Mesendoderm (in vitro differentiated cells): ENCODE measurements at places on chromosomes 3 and 15.

DNA sequence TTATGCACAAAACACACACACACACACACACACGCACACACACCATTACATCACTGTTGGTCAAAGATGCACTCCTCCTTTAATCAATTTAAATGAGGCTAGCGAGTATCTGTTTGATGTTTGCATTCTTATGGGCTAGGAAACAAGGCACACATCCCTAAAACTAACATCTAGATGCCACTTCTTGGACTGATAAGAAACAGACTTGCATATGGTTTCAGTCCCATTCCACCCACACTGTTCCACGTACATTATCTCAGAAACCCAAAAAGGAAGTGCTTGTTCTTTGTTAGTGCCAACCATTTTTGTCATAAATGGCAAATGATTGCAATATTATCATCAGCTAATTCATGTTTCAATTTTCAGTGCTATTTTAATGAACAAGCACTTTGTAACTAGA is 69.5 kb downstream of the CCR1 start:
- DNase-seq = no peak
- no peaks in the 10 kb centered on the region for H3K36me3 ChIP-seq
- no peaks in the 10 kb centered on the region for H3K27me3 ChIP-seq
- H3K4me3 ChIP-seq = no peak overlapping the region
- no peak overlapping the region for H3K27ac ChIP-seq

- H3K4me1 ChIP-seq = no peaks in the 10 kb centered on the region
- DNase-seq = no peak
- H3K27ac ChIP-seq = no peak overlapping the region
Measured at GRCh38 chr3:105423397-105423796, 56.7 kb downstream of the ALCAM start.

GRCh38 chr3:73727854-73728253 is 103.1 kb upstream of the PDZRN3 start:
- peak; percentile 16 for DNase-seq
- no peaks in the 10 kb centered on the region for H3K36me3 ChIP-seq
- no peak overlapping the region for H3K4me3 ChIP-seq

- H3K27me3 ChIP-seq = no peaks in the 10 kb centered on the region
- H3K4me3 ChIP-seq = no peak overlapping the region
- no peak overlapping the region for H3K27ac ChIP-seq
- no peak for DNase-seq
Measured at GRCh38 chr3:50296721-50297383, 2.4 kb downstream of the HYAL3 start.

DNA sequence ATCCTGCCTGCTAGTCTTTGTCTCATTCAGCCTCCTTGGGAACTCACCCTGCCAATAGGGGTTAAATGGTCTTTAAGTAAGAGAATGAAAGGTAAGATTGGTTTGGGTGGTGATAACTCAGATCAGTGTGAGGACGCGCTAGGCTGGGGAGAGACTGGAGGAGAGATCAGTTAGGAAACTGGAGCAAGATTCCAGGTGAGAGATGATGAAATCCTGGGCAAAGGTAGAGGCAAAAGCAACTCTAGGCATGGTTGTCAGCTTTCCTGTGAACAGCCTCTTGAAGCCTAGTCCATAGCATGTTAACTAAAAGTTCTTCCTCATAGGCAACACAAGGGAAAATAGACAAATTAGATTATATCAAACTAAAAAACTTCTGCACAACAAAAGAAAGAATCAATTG is 145.2 kb upstream of the ANKRD28 start:
- DNase-seq = no peak
- H3K27me3 ChIP-seq = no peaks in the 10 kb centered on the region
- no peak overlapping the region for H3K4me3 ChIP-seq
- H3K36me3 ChIP-seq = no peaks in the 10 kb centered on the region

DNA sequence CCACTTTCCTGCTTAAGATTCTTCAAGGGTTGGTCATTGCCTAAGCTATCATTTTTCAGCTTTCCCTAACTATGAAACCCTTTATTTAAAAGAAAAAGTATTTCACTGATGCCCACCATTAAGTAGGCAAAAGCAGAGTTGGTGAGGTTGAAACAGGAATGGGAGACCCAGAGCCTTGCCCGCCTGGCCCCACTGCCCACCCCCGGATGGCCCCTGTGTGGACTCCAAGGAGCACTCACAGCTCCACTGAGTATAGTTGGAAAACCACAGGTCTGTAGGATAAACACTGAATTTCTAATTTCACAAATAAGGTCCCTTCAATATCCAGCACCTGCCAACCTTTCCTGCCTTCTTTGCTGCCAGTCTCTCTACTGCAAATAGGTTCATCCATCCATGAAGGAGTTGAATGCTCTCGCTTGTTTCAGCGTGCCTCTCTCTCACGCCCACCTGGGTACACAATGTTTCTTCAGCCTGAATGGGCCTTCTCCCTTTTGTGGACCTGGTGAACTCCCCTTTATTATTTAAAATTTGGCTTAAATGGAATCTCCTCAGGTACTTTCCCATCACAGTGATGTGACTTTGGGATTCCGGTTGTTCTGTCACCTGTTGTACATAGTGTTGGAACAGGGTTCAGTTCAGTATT is 8.7 kb upstream of the ACAP2 start:
- no peaks in the 10 kb centered on the region for H3K27me3 ChIP-seq
- no peaks in the 10 kb centered on the region for H3K36me3 ChIP-seq
- H3K4me1 ChIP-seq = no peaks in the 10 kb centered on the region
- DNase-seq = no peak
- H3K4me3 ChIP-seq = no peak overlapping the region

DNA sequence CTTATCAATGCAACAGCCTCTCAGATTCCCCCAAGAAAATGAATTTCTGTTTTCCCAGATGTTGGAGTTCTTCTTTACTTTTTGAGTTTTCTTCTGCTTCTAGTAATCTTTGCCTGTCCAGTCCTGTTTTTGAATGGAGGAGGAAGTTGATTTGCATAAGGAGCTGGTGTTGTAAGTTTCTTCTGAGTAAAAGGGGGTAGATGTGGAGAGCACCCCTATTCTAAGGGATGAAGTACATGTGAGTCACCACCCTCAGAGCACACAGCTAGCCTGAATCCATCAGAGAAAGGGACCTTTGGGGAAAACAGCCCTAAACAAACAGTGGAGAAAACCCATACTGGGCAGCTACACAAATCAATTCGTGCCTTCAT is 34.5 kb downstream of the ACAA1 start:
- H3K4me1 ChIP-seq = peaks cover 6% of the 10 kb centered on the region
- no peaks in the 10 kb centered on the region for H3K36me3 ChIP-seq
- DNase-seq = no peak
- H3K27me3 ChIP-seq = no peaks in the 10 kb centered on the region
- H3K27ac ChIP-seq = no peak overlapping the region

DNA sequence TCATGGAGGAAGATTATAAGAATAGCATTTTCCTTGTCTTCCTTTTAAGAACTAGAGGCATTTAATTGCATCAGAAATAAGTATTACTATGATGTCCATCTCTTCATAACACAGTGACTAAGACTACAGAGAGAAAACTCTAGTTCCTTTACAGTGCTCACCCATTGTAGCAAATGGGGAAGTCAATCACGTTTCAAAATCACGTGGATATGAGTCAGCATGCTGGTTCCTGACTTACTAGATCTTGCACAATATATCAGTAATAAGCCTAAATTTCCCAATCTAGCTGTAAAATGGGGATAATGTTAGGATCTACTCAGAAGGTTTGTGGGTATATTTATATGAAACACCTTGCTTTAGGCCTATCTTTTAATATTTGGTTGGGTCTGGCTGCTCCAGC is 254.8 kb upstream of the EOMES start:
- H3K4me3 ChIP-seq = no peak overlapping the region
- H3K36me3 ChIP-seq = no peaks in the 10 kb centered on the region
- no peaks in the 10 kb centered on the region for H3K4me1 ChIP-seq
- no peaks in the 10 kb centered on the region for H3K27me3 ChIP-seq
- no peak for DNase-seq

GRCh38 chr3:4745235-4745610 is 234.0 kb upstream of the BHLHE40 start:
- H3K36me3 ChIP-seq = no peaks in the 10 kb centered on the region

DNA sequence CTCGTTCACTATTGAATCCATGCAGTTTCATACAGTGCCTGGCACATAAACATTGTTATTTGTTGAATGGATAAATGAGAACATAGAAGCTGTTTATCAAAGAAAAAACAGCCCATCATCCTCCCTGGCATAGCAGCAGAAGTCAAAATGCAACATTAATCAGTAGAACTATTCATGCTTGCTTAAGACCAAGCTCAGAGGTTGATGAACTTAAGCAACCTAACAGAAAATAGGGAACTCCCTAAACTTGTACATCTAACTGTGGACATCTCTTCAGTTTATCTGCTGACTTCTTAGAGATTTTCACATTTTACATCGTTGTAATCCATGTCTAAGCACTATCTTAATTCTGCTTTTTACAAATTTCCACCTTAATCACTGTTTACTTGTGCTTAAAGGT is 29.2 kb downstream of the SENP8 start:
- H3K4me1 ChIP-seq = no peaks in the 10 kb centered on the region
- H3K36me3 ChIP-seq = no peaks in the 10 kb centered on the region
- H3K27ac ChIP-seq = no peak overlapping the region
- no peak for DNase-seq
- H3K27me3 ChIP-seq = no peaks in the 10 kb centered on the region

- peak; percentile 80 for DNase-seq
- H3K4me3 ChIP-seq = no peak overlapping the region
- H3K27ac ChIP-seq = no peak overlapping the region
- H3K4me1 ChIP-seq = no peaks in the 10 kb centered on the region
- no peaks in the 10 kb centered on the region for H3K27me3 ChIP-seq
- H3K36me3 ChIP-seq = no peaks in the 10 kb centered on the region
Measured at GRCh38 chr3:62109534-62109933, 263.8 kb downstream of the FEZF2 start.

DNA sequence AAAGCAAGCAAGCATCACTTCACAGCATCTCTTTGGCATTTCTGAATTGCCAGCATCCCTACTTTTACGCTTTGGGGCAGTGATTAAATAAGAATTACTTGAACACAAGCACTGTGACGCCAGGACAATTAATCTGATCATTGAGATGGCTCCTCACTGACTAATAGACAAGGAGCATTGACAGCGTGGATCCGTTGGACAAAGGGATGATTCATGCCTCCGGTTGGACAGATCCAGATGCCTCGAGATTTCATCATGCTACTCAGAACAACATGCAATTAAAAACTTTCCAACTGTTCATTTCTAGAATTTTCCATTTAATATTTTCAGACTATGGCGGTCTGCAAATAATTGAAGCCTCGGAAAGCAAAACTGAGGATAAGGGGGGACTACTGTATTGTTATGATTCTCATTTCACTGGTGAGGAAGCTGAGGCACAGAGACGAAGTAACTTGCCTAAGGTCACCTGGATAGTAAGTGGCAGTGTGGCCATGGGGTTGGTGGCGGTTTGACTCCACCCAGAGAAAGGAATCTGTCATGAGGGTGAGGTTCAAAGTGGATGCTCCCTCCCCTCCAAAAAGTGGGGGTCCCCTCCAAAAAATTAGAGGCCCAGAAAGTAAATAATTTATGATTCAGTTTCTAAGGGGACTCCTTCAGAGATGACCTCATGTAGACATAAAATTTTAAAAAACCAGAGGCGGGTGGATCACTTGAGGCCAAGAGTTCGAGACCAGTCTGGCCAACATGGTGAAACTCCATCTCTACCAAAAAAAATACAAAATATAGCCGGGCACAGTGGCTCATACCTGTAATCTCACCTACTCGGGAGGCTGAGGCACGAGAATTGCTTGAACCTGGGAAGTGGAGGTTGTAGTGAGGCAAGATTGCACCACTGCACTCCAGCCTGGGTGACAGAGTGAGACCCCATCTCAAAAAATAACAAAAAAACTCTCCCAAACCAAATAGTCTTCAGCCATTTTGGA is 12.3 kb upstream of the PGPEP1L start:
- H3K27me3 ChIP-seq = no peaks in the 10 kb centered on the region
- no peaks in the 10 kb centered on the region for H3K4me1 ChIP-seq

DNA sequence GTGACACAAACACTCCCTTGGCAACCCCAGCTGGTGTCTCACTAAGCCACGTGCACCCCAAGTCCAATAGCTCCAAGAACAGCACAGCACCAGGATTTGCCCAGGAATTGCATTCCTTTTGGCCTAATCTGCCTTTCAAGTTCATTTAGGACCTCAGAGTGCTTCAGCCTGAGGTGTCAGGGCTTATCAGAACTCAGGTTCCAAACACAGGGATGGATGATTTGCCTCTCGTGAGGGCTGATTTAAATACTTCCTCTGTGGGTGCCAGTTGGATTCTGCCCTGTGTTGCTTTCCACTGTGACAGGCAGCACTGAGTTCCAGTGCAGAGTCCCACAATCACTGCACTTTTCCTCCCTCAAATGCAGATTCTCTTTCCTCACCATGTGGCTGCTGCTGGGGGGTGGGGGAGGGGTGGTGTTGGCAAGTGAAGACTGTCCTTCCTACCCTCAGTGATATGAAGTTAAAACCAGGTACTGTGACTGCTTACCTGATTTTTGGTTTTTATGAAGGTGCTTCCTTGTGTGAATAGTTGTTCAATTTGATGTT is 204.3 kb upstream of the STAC start:
- peak; percentile 72 for DNase-seq
- H3K27ac ChIP-seq = no peak overlapping the region
- peaks cover 9% of the 10 kb centered on the region for H3K4me1 ChIP-seq
- H3K27me3 ChIP-seq = no peaks in the 10 kb centered on the region
- no peak overlapping the region for H3K4me3 ChIP-seq
- H3K36me3 ChIP-seq = no peaks in the 10 kb centered on the region

- peak; percentile 49 for DNase-seq
- H3K4me3 ChIP-seq = no peak overlapping the region
- H3K4me1 ChIP-seq = no peaks in the 10 kb centered on the region
Measured at GRCh38 chr3:37712918-37713817, 148.5 kb upstream of the CTDSPL start.

DNA sequence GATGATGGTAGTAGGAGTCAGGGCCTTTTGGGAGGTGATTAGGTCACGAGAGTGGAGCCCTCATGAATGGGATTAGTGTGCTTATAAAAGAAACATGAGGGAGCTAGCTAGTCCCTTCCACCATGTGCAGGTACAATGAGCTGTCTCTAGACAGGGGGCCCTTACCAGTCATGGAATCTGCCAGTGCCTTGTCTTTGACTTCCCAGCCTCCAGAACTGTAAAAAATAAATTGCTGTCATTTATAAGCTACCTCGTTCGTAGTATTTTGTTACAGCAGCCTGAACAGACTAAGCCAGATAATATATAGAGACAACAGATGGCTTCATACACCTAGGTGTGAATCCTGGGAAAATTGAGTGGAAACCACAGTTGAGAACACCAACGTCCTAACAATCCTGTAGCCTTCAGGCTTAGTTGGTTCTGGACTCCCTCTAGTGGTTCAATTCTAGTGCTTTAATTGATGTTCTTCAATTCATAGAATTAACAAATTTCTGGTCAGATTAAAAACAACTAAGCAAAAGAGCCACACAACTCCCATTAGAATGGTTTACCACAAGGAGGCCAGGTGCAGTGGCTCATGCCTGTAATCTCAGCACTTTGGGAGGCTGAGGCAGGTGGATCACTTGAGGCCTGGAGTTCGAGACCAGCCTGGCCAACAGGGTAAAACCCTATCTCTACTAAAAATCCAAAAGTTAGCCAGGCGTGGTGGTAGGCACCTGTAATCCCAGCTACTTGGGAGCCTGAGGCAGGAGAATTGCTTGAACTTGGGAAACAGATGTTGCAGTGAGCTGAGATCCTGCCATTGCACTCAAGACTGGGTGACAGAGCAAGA is 21.3 kb upstream of the GATM start:
- peak; percentile 65 for DNase-seq
- H3K27me3 ChIP-seq = no peaks in the 10 kb centered on the region
- no peak overlapping the region for H3K27ac ChIP-seq
- no peak overlapping the region for H3K4me3 ChIP-seq
